Tibial nerve (tissue), 4 donors: ENCODE measurements at places on chromosomes 5 and 9. TPM values are rescaled to one million over a fixed set of nuclear protein-coding genes. Genes with fewer than 3 reads are reported as not detected.

CDKN2B-AS1 gene
- total RNA-seq: 1.5 TPM

FBXW11 gene
- total RNA-seq: 65.3 TPM

ANKRD34B gene
- not detected for total RNA-seq

HACD4 gene
- 4.2 TPM for total RNA-seq

CFAP157 gene
- total RNA-seq: 0.90 TPM

PPP1R2B gene
- total RNA-seq: not detected

DNA sequence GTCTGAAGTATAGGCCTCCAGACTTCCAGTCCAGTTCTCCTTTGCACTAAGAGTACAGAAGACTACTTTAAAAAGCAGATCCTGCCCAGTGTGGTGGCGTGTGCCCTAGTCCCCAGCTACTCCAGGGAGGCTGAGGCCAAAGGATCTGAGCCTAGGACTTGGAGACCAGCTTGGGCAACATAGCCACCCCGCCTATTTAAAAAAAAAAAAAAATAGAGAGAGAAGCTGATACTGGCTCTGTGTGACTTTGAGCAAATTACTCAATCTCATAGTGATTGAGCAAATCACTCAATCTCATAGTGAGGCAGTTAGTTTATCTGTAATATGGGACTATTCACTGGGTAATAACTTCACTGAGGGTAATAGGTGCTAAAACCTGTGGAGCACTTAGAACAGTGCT, 43.6 kb upstream of the KDM4C start:
- no peaks in the 10 kb centered on the region for H3K27me3 ChIP-seq
- H3K4me1 ChIP-seq: no peaks in the 10 kb centered on the region
- DNase-seq: no peak
- H3K27ac ChIP-seq: no peak overlapping the region
- H3K36me3 ChIP-seq: no peaks in the 10 kb centered on the region

DNA sequence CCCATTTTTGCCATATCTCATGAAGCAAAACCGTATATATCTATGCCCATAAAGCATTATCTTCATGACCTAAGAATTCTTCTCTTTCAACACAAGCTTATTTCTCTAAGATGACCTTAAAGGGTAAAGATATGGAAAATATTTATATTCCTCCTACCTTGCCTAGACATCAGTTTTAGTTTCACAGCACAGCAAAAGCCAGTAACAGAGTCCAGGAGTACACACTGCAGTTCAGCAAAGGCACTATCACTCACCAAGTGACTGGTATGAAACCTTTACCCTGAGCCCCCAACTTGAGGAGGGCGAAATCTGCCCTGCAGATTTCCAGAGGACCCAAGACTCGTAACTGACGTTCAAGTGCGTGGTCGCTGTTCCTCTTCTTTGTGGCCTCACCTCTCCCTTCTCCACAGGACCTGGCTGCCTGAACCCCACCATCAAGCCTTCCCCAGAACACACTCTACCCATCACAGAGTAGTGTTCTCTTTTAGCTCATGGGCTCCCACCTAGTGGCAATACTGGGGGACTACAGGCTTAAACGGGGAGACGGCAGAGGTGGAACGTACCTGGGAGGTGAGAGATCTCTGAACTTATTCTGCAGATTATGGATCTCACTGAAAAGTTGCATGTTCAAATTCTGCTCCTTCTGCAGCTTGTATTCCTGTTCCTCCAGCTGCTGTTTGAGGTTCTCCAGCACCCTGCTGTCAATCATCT, 141.0 kb downstream of the CDK5RAP2 start:
- H3K27ac ChIP-seq: no peak overlapping the region
- no peak overlapping the region for H3K4me3 ChIP-seq
- H3K4me1 ChIP-seq: no peaks in the 10 kb centered on the region
- no peaks in the 10 kb centered on the region for H3K27me3 ChIP-seq
- H3K36me3 ChIP-seq: peaks cover 69% of the 10 kb centered on the region

DNA sequence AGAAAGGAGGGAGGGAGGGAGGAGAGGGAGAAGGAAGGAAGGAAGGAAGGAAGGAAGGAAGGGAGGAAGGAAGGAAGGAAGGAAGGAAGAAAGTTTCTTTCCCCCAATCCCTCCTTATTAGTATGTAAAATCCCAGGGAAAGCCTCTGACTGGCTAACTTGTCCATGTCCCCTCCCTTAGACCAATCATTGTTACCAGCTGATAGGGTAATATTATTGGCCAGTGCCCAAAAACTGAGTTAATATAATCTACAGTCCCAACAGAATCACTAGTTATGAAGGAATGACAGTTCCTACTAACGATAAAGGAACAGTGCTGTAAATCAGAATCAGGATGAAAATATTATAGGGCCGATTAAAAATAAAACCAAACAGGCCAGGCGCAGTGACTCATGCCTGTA, 53.6 kb upstream of the CCNG1 start:
- H3K27me3 ChIP-seq: no peaks in the 10 kb centered on the region
- H3K27ac ChIP-seq: no peak overlapping the region

DNA sequence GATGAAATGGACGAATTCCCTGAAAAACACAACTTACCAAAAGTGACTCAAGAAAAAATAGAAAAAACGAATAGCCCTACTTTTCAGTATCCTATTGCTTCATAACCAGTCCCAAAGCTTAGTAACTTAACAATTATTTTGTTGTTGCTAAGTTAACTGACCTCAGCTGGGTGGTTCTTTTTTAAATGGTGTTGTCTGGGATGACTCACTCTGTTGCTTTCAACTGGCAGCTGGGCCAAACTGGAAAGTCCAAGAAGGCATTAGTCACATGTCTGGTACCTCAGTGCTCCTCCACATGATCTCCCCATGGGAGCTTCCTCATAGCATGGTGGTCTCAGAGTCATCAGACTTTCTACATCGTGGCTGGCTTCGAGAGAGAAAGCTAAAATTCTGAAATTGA, 47.8 kb upstream of the ADAMTS2 start:
- no peak overlapping the region for H3K27ac ChIP-seq
- no peaks in the 10 kb centered on the region for H3K36me3 ChIP-seq
- H3K27me3 ChIP-seq: no peaks in the 10 kb centered on the region

DNA sequence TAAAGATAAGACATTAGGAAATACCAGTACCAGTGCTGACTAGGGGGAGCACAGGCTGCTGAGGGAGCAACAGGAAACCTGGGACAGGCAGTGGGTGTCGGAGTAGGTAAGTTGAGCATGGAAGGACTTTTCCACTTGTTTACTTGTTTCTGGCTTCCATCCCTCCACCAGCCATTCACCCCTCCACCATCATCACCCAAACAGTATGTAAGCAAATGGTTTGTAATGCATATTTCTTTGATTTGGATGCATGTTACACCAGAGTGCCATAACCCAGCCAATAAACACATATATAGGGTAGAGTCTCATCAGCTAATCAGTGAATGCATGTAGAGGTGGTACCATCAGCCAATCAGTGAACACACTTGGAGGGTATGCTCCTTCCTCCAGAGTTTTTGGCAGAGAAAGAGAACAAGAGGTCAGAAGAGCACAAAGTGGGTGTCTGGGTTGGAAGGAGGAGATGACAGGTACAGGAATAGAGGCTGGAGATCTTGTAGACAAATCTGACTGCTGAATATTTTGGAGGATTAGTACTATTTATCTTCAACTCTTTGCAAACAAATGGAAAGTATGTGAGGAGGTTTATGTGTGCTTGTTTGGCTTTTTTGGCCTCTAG, 37.7 kb upstream of the PDE8B start:
- no peak for DNase-seq
- H3K36me3 ChIP-seq: no peaks in the 10 kb centered on the region
- H3K27ac ChIP-seq: no peak overlapping the region
- H3K4me3 ChIP-seq: no peak overlapping the region
- no peaks in the 10 kb centered on the region for H3K27me3 ChIP-seq

DNA sequence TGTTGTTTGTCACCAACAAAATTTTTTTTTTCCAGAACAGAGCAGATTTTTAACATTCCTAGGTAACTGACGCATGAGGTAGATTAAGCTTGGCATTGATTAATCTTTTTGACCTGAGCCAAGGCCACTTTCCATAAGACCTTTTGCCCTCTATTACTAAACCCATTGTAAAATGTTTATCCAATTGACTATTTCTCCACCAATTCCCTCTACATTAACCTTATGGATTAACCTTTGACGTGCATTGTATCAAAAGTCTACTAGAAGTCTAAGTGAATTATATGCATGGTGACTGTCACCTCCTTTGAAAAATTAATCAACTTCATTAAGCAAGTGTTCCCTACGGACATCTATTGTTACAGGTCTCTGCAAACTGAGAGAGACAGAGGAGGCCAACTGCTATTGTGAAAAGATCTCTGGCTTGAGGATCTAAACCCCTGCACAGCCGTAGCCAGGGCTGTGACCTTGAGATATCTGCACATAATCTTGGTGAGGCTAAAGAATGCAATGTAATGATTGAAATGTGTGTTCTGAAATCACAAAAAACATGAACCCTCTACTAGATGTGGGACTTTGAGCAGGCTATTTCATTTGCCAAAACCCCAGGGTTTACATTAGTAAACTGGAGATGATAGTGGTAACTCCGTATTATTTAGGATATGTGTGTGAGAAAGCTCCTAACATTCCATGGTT, 632.2 kb downstream of the TLR4 start:
- H3K4me3 ChIP-seq: no peak overlapping the region
- H3K4me1 ChIP-seq: no peaks in the 10 kb centered on the region
- DNase-seq: no peak
- no peaks in the 10 kb centered on the region for H3K27me3 ChIP-seq

DNA sequence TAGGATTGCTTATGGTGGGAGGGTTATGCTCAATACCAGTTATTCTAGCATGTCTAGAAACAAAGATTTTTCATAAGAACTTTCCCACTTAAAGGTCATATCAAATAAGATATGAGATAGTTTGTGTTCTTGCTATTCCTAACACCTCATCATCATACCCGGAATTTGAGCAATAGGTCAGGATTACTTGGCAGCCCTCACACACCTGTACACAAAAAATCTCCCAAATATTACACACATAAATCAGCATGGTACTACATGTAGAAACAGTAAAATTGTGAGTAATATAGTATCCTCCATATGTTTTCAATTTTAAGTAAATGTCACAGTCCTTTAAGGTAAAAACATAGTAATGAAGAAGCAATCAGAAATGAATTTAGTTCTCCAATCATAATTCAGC, 113.7 kb downstream of the SLC25A46 start:
- no peaks in the 10 kb centered on the region for H3K4me1 ChIP-seq
- H3K36me3 ChIP-seq: no peaks in the 10 kb centered on the region
- H3K27ac ChIP-seq: no peak overlapping the region
- no peak for DNase-seq
- no peaks in the 10 kb centered on the region for H3K27me3 ChIP-seq
- H3K4me3 ChIP-seq: no peak overlapping the region

DNA sequence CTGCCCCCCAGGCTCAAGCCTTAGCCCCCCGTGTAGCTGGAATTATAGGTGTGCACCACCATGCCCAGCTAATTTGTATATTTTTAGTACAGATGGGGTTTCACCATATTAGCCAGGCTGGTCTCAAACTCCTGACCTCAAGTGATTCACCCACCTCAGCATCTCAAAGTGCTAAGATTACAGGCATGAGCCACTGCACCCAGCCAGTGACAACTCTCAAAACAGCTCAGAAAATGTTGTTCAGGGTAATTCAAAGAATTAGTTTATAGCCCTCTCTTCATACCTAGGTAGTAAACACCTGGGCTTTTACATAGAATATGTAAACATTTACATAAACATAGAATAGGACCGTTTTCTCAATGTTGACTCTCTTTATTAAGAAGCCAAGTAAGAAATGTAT, 168.7 kb downstream of the ENC1 start:
- H3K27ac ChIP-seq: no peak overlapping the region
- no peaks in the 10 kb centered on the region for H3K36me3 ChIP-seq
- H3K27me3 ChIP-seq: no peaks in the 10 kb centered on the region
- H3K4me1 ChIP-seq: no peaks in the 10 kb centered on the region

- H3K27ac ChIP-seq: no peak overlapping the region
- H3K36me3 ChIP-seq: no peaks in the 10 kb centered on the region
- no peaks in the 10 kb centered on the region for H3K4me1 ChIP-seq
- no peak for DNase-seq
- H3K4me3 ChIP-seq: no peak overlapping the region
Observed at GRCh38 chr9:89594811-89595550, 9.8 kb upstream of the GADD45G start.

DNA sequence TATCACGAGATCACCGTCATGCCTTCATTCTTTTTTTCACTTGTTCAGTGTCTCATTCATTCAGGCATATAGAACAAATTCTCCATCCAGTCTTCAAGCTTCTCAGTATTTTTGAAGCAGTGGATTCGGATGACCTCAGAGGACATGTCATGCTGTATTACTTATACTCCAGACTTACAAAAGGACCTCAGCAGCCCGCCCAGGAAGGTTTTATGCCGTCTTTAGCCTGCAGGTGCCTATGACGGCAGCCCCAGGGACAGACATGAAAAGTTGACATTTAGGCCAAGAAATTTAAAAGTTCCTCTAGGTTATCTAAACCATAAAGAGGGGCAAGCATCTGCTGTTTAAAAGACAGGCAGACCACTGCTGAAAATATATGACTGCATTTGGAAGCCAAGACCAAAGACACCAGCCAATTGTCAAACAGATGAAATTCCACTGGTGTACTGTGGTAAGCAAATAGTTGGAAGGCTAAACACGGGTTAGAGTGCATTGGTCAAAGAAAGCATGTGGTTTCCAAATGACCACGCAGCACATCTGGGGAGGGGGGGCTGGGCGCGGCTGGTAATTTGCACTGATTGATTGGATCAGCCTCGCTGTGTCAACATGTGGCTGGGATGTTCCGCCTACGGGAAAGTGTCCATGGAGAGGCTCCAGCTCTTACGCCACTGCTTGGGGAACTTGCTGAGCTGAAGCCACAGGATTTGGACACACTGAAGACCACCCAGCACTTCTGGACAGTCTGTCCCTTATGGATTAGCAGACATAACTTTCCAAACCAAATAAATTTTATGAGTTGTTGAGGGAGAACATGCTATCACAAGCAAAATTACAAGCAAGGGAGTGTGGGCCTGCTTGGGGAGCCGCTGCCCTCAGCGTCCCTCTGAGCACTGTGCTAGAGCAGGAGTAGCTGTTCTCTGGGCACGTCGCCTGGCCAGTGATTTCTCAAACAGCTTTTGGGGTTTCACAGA, 173.6 kb downstream of the FANCC start:
- H3K36me3 ChIP-seq: no peaks in the 10 kb centered on the region
- H3K27ac ChIP-seq: peak overlapping the region; percentile 41
- peak; percentile 95 for DNase-seq
- H3K4me3 ChIP-seq: no peak overlapping the region
- peaks cover 41% of the 10 kb centered on the region for H3K4me1 ChIP-seq
